ENCODE measurements at places on chromosomes 12 and 14.

DNA sequence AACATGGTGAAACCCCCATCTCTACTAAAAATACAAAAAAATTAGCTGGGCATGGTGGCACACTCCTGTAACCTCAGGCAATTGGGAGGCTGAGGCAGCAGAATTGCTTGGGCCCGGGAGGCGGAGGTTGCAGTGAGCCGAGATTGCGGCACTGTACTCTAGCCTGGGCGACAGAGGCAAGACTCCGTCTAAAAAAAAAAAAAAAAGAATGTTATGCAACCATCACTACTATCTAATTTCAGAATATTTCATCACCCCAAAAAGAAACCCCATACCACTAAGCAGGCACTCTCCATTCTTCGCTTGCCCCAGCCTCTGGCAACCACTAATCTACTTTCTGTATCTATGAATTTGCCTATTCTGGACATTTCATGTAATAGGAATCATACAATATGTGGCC, 68.8 kb upstream of the AMN start:
- peak; percentile 58 for DNase-seq

GRCh38 chr12:64452559-64453329, 824 bp downstream of the TBK1 start:
- peak; percentile 99 for DNase-seq

DNA sequence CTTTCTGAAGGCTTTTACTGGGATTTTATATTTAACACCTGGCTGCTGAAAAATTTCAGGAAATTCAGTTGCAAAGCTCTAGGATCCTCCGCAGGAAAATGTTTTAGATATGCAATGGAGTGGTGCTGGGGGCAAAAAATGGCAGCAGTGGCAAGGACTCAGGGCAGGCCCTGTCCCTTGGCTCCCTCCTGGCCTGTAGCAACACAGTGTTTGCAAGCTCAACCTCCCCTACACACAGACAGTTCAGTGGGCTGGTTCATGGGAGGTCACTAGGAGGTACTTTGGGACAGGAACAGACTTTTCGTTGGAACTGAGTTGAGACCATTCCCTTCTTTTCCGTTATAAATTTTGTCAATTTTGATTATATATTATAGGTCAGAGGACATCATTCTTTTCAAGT, 270.4 kb downstream of the ADAMTS20 start:
- no peak for DNase-seq

DNA sequence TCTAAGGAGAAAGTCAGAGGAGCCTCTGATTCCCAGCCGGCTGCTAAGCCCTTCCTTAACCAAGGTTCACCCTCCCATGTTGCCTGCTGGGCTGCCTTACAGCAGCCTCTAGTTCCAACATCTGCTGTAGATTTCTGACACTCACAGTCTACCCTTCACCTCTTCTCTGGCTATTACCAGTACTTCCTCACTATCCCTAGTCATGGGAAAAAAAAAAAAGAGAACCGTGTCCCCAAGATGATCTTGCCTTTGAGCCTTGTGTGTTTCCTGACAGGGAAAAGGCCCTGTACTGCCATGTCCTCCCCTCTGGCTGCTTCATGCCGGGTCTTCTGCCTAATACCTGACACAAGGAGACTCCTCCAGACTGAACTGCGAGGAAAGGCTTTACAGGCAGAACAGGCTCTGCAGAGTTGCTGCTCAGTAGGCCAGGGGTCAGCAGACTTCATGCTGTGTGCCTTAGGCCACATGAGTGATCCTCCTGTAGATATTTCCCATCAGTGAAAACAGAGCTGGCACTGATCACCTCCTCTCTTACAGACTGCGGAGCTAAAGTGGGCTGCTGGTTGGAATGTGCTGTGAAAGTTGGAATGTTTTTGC, 46.8 kb downstream of the PRKCH start:
- DNase-seq = peak; percentile 47

GRCh38 chr12:103748002-103748401, 93.0 kb downstream of the NT5DC3 start:
- no peak for DNase-seq

DNA sequence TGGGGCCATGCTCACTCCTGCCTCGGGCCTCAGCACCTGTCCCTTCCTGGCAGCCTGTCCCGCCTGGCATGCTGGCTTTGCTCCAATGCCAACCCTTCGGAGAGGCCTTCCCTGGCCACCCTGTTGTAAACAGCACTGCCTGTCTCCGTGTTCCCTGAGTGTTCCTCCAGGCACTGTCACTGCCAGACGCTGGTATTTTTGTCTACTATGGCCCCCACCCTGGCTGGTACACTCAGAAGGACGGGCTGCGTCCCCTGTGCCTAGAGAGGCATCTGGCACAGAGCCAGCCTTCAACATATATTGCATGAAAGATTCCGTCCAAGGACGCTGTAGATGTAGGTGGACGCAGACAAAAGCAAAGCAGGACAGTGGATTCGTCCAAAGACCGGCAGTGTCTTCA, 2.7 kb upstream of the ASPG start:
- no peak for DNase-seq

DNA sequence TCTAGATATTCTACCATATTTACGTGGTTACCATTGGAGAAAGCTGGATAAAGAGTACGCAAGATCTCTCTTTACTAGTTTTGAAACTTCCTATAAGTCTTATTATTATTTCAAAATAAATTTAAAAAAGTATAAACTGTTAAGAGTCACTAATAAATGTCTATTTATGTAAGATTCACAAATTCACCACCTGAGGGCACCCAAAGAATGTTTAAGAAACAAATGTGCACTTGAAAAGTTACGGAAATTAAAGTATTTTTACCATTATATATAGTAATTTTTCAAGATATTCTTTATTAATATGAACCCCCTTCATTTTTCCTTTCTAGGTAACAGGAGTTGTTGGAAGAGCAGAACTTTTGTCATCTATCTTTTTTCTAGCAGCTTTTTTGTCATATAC, 11.9 kb downstream of the TMTC3 start:
- peak; percentile 60 for DNase-seq

DNA sequence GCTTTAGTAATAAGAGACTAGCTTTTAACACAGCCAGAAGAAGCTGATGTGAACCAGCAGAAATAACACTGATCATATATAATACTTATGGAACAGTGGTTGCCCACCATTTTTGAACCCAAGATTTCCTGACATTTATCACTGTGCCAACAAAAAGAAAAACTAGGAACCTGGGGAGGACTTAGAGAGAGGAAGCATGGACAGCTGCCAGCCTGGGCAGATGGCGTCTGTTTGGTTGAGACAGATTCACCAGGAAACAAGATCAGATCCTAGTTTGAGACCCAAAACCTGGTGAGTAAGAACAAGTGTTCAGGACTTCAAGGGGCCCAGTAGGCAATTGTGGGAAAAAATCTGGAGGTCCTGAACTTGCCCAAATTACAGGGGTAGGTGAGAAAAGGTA, 95.3 kb downstream of the BICD1 start:
- DNase-seq = no peak

GRCh38 chr14:84217066-84217465, 1312.9 kb upstream of the FLRT2 start:
- no peak for DNase-seq

DNA sequence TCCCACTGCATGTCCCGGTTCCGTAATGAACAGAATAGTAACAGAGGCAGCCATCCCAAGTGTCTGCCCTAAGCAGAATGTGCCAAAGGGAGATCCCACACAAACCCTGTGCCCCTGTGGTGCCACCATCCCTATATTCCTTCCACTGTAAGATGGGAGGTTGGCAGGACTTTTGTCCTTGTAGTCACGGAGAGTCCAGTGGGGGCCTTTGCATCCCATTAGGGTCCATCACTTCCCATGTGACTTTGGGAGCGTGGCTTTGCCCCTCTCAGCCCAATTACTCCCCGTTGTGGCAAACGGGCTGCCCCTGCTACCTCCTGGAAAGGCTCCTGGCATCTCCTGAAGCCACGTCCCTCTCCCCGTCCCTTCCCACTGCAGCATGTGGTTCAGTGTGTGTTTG, 189.5 kb upstream of the FKBP4 start:
- no peak for DNase-seq

GRCh38 chr12:19850346-19851065, 411.2 kb downstream of the AEBP2 start:
- DNase-seq = no peak

- no peak for DNase-seq
Measured at GRCh38 chr12:6927379-6928021, at the start of gene ATN1. Gene ATN1, plus strand, starts transcription at chr12:6927959. Its CDS starts 6,043 bp downstream, at chr12:6934002.

- peak; percentile 6 for DNase-seq
Measured at GRCh38 chr14:24607635-24608514, 1.6 kb downstream of the GZMH start.

DNA sequence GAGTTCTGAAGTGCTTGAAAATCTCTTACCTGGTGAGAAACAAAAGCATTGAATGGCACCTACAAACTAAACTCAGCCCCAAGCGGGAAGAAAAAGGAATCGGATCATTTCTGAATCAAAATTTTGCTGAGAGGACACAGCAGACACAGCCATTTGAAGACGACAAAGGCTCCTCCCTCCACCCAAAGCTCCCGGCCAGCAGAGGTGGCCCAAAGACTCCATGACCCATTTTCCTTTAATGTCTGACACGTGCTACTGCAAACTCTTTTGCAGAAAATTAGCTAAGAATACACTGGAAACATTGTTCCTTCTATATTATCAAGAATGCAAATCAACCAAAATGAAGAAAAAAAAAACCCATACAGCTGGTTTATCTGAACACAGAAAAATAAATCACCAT, 85.9 kb upstream of the FOXN3 start:
- no peak for DNase-seq

DNA sequence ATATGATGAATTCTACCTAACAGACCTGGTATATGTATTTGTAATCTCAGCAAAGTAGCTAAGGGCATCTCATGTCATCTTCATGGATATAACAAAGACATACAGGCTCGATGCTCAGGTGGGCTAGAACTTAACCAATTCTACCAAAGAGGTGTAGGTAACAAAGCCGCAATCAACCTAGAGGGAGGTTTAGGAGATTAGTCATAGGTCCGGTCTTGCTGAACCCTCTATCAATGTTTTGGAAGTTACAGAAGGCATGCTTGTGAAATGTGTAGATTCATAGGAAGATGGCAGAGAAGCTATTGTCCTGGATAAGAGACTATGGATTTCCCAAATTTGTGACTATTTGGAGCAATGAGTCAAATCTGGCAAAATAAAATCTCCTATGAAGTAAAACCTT, 42.6 kb upstream of the SYCP3 start:
- no peak for DNase-seq

DNA sequence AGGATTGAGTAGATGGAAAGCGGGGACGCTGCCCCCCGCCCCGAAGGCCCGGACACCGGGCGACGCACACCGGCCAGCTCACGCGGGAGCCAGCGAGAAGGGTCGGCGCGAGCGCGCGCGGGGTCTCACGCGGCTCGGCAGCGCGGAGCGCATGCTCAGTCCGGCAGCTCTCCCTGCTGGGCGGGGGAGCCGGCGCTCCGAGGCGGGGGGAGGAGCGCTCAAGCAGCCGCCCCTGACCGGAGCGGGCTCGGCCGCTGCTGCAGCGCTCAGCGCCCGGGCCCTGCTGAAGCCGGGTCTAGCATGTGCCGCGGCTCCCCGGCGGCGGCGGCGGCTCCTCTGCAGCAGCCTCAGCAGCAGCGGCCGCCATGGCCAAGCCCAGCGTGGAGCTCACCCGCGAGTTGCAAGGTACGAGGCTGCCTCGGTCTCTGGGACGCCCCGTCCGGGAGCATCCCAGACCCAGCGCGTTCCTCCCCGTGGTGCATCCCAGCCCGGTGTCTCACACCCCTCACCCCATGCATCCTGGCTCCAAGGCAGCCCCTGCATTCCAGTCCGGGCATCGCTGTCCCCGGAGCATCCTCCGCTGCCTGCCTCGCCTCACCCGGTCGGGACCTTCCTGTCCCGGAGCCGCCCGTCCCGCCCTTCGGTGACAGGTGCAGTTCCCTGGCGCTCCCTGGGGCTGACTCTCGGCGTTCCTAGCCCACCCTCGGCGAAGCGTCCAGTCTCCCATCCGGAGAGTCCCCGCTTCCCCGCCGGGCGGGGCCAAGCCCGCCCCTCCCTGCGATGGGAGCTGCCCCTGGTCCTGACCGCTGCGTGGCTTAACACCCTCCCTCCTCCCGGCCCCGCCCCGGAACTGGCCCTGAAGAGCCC, at the start of gene CARMIL3:
CARMIL3 (plus strand) TSS at position 221 of the 867 bp plus-strand sequence; CDS start at position 366, 145 bp downstream.
- peak; percentile 65 for DNase-seq

GRCh38 chr12:22252057-22252456, 82.5 kb downstream of the ST8SIA1 start:
- no peak for DNase-seq

GRCh38 chr12:91333966-91334365, 151.3 kb upstream of the DCN start:
- DNase-seq = no peak

DNA sequence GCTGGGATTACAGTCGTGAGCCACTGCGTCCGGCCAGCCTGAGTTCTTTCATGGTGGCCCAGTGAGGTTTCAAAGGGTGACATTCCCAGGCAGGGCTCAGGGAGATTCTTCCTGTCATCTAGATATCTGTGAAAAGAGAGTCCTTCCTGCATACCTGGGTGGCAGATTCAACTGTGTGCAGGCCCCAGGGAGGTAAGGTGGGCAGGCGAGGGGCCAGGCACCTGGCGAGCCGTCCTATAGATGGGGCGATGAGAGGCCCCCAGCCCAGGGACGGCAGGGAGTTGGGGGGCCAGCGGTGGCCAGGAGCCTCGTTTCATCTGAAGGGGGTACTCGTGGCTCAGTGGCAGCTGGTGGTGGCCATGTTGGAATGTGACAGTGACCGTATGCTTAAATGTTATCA, 7.1 kb upstream of the EP400 start:
- no peak for DNase-seq

DNA sequence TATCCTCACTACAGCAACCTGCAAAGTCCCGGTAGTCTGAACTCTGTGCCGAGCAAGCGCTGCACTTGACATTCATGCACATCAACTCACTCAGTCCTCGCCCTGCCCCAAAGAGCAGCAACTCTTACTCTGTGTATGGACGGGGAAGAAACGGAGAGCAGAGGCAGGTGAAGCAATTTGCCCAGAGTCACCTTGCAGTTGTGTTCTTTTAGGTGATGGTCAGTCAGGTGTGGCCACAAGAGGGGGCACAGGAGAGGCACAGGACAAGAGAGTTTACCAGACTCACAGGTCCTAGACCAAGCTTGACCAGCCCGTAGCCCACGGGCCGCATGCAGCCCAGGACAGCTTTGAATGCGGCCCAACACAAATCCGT, 39.1 kb downstream of the TSPAN11 start:
- DNase-seq = no peak

- DNase-seq = no peak
Measured at GRCh38 chr12:88743946-88744685, 163.8 kb upstream of the KITLG start.

DNA sequence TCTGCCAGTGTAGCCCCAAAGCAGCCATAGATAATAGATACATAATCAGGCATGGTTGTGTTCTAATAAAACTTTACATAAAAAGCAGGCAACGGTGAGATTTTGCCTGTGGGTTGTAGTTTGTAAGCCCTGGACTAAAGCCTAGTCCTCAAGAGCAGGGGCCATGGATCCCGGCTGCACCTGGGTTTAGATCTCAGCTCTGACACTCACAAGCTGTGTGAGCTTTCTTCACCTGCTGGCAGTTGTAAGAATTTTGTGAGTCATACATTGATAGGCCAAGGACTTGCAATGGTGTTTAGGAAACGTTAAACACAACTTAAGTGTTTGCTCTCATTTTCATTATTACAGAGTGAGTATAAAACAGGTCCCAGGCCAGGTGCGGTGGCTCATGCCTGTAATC, 395.8 kb upstream of the TBX3 start:
- no peak for DNase-seq

- DNase-seq = no peak
Measured at GRCh38 chr12:50053583-50053982, 3.8 kb upstream of the ASIC1 start.

Measured in suppressor macrophage treated with lipopolysaccharide for 1 hour (primary cell).